ENCODE measurements at places on chromosomes 16 and 17.

GRCh38 chr16:3882531-3882930 is 2.0 kb upstream of the CREBBP start:
- no peak for DNase-seq

GRCh38 chr16:17433577-17434451 is 36.9 kb downstream of the XYLT1 start:
- no peak for DNase-seq

DNA sequence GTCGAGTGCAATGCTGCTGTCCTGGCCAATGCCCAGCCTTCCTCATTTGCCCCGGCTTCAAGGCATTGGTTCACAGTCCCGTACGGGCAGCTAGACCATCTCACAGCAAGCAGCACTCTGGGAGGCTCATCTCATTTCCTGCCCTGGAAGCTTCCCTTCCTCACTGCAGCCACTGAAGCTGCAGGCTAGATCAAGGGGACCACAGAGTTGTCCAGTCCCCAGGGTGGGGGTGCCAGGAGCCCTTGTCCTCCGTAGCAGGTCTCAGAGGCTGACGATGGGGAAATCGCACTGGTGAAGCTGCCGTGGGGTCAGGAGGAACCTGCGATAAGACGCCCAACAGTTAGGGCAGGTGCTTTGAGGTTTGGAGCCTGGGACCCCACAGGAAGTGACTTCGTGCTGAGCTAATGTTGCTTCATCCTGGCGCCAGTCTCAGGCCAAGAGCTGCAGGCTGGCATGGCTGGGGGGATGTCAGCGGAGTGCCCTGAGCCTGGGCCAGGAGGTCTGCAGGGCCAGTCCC is at the start of gene SPNS3:
TSS of gene SPNS3 (plus strand) at position 426 of the 517 bp plus-strand sequence. CDS start at position 454, 28 bp downstream.
- DNase-seq, result no peak

DNA sequence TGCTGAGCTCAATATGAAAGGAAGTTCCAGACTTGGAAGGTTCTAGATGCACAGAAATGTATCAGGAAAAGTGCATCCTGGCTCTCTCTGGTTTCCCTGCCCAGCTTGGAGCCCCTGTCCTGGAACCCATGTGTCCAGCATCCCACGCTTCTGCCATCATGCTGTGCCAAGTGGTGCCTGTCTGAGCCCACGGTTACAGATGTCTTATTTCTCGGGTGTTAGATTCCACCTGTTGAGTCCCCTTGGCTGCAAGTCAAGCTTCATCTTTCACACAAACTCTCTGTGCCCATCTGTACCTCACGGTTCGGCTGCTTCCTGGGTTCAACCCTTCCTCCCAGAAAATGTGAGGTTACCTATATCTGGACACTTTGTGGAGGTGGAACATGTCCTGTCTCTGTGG is 22.5 kb downstream of the OR1D5 start:
- no peak for DNase-seq

DNA sequence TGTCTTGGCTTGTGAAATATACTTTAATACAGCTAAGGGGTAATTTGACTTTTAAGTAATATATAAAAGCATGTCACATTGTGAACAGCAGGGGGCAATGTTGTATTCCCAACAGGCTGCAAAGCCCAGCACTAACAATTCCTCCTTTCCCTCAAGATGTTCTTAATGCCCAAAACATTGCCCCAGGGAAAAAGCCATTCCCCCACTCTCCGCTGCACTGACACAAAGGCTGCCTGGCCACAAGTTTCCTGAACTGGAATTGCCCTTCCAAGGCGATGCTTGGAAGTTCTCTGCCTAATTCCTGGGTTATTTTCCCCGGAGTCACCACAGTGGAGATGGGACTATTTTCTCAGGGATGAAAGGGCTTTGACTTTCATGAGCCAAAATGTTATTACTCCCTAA is 27.2 kb downstream of the CLEC16A start:
- no peak for DNase-seq

- DNase-seq, result no peak
Observed at GRCh38 chr16:23432176-23433128, 20.5 kb downstream of the COG7 start.

GRCh38 chr17:64063766-64064224 is 43.4 kb upstream of the ICAM2 start:
- DNase-seq, result no peak

DNA sequence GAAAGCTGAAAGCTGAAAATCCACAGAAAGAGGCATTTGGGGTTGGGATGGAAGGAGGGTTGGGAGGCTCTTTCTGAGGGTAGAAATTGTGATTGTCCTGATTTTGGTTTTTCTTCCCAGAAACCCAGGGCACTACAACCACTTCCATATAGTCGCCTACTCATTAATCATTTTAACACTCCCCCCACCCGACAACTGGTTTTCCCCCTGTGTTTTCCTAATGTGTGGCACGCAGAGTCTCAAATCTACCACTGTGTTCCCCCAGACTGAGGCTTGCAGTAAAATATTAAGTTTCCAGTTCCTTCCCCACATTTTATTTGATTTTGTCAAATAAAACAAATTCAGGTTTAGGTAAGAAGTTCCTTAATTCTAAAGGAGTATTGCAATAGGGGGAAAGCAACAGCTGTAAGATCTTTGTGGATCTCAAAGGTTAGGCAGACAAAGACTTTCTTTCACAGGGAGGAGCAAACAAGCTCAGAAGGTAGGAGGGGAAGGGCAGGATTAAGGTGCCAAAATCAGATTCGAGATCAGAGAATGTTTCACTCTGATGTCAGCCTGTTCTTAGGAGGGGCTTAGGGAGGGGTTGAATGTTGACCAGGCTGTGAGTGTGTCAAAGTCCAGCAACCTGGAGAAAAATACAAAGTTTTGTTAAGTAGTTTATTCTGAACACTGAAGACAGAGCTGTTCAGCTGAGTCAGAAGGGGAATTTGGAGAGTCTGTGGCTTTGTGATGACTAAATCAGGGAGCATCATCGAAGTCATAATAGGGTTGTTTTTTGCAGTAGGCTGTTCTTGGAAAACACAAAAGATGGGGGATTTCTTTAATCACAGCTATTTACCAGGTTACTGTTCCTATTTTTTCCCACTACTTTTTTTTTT is 3.6 kb downstream of the ZNF267 start:
- no peak for DNase-seq

DNA sequence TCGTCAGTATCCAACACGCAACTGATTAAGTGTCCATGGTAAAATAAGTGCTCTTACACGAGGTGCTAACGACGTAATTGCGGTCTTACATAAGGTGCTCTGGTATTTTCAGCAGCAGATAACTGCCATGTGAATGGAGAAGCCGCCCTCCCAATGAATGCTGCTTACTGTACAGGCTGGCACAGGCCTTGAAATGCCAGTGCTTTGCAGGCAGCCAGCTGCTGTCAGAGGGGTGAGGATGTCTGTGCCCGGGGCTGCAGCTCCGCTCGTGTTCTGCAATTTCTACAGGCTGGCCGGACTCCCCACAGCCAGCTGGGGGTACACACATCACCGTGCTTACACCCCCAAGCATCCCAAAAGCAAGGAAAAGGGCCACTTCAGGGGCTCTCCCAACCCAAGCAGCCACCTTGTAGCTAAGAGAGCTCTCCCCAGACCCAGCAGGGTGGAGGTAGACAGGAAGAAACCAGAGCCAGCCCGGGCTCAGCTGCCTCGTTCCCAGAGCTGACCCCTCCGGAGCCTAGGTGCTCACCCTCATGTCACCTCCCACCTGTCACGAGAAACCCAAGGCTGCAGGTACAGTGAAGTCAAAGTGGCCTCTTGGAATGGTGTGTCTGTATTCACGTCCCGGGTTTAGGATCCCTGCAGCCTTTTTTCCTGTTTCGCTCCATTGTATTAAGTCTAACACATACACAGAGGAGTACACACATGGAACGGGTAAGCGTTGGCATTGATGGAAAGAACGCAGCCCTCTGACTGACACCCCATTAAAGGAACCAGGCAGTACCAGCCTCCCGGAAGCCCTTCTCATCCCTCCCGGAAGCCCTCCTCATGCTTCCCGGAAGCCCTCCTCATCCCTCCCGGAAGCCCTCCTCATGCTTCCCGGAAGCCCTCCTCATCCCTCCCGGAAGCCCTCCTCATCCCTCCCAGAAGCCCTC is 27.2 kb upstream of the RPH3AL start:
- DNase-seq, result no peak

DNA sequence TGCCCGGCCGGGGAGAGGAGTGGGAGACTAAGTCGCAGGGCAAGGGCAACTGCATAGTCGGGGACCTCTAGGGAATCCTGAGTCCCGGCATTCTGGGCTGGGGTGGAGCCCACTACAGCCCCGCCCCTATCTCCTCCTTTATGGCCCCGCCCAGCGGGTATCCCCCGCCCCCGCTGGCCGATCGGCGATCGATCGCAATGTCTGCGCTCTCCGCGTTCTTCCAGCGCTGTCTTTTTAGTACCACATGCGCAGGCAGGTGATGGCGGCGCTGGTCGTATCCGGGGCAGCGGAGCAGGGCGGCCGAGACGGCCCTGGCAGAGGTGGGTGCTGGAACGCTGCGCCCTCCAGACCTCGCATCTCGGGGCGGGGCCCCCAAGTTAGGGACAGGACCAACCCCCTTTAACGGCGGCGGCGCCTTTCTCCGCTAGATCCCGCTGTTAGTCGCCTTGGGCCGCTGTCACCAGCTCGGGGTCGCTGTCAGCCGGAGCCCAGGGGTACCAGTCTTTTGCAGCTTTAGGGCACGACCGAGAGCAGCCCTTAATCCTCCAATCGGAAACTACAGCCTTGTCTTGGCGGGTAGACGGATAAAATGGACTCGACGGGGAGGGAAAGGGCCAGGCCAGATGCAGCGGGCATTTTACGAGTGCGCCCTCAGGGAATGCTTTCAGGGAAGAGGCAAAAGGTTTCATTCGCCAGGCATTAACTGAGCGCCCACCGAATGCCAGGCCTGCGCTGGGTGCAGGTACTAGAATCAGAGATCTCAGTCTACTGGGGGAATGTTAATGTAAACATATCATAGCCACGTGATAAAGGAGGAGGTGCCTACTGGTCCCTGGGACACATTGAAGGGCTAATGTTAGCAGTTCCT is at the start of gene DPH1:
TSS of gene DPH1 (plus strand) at position 243 of the 868 bp plus-strand sequence. CDS start at position 260, 17 bp downstream.
- peak; percentile 67 for DNase-seq

GRCh38 chr17:6475411-6475810 is 31.2 kb downstream of the PIMREG start:
- no peak for DNase-seq

GRCh38 chr17:57562184-57562698 is 182.9 kb downstream of the CCDC182 start:
- DNase-seq, result no peak

DNA sequence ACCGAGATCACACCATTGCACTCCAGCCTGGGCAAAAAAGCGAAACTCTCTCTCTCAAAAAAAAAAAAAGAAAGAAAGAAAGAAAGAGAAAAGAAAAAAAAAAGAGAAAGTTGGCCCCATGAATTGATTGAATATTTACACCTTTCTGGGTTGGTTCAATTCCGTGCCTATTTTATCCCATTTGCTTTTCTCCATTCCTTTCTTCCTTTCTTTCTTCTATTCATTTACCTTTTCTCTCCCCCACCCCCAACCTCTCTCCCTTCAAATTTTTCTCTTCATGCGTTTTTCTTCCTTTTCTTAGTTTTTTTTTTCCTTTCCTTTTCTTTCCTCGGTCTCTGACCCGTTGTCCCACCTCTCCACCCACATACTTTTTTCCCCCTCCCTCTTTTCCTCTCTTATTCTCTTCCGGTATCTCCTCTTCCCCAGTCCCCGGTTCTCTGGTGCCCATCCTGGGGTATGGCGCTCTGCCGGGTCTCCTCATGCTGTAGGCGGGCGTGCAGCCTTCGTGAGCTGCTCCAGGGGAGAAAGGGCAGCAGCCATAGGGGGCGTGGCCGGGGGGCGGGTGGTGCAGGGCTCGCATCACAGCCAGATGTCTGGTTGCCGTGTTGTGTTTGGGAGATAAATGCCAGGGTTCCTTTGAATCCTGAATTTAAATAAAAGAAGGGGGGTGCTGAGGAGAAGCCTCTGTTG is 5.3 kb upstream of the COL1A1 start:
- DNase-seq, result no peak

- no peak for DNase-seq
Observed at GRCh38 chr16:80743772-80744171, 60.6 kb downstream of the CDYL2 start.

DNA sequence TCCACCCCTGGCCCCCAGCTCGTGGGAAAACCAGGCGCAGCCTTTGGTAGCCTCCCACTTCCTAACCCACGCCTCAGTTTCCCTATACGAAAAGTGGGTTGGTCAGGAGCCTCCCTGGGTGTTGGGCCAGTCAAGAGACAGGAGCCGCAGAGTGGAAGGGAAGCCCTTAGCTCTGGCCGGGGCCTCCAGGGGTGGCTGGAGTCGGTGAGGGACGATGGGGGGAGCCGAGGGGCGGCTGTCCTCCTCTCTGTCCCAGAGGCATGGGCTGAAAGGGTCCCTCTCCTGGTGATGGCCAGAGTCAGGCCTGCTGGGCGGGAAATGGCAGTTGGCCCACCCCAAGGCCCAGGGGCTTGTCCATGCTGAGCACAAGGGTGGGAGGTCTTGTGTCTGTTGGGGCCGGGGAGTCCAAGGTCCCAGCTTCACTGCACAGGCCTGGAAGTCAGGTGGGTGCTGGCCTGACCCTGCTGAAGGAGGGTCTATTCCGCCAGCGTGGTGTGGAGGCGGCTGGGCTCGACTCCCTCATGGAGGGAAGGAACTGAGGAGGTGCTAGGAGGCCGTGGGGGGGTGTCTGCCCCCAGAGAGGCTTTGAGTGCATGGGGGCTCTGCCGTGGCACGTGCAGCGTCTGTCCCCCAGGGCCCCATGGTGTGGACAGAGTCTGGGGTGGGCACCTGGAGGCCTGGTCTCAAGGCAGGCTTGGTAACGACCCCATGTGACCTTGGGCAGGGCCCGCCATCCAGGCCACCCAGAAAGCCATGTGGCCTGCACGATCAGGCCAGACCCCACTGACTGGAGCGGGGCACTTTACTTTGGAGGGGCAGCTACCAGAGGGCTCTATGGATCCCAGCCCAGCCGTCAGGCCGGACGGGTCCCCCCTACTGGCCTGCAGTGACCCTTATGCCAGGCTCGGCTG is 1.1 kb downstream of the SLC16A3 start:
- no peak for DNase-seq

GRCh38 chr17:8141741-8142140 is 10.5 kb downstream of the PER1 start:
- DNase-seq, result no peak

GRCh38 chr16:63617990-63618763 is 1503.7 kb downstream of the CDH11 start:
- no peak for DNase-seq

- no peak for DNase-seq
Observed at GRCh38 chr16:80480664-80481063, 60.1 kb upstream of the DYNLRB2 start.

DNA sequence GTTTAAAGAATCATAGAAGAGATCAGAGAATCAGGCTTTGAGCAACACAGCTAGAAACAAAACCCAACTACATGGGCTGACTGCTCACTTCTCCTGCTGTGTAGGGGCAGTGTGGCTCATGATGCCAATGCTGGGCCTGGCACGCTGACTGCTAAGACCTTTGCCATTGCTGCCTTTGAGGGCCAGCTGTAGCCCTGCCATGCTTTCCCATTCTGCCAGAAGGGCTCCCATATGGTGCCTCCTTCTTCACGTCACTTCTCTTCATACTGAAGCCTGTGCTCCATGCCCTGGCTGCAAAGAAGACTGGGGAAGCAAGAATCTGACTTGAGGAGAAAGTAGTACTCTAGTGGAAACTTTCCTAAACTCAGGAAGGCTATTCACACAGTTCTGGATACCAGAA is 232.9 kb downstream of the UTP18 start:
- DNase-seq, result no peak

- peak; percentile 43 for DNase-seq
Observed at GRCh38 chr17:27381007-27381501, 75.2 kb upstream of the KSR1 start.

Data from activated T-helper 1 cell treated with anti-CD3 and anti-CD28 coated beads, Interleukin-2, amount 50 U/mL, for 16 hours (primary cell).